ENCODE measurements at places on chromosomes 2 and 18. TPM values are rescaled to one million over a fixed set of nuclear protein-coding genes. Genes with fewer than 3 reads are reported as not detected.

The TMEM17 gene
- 0.90 TPM for total RNA-seq

DNA sequence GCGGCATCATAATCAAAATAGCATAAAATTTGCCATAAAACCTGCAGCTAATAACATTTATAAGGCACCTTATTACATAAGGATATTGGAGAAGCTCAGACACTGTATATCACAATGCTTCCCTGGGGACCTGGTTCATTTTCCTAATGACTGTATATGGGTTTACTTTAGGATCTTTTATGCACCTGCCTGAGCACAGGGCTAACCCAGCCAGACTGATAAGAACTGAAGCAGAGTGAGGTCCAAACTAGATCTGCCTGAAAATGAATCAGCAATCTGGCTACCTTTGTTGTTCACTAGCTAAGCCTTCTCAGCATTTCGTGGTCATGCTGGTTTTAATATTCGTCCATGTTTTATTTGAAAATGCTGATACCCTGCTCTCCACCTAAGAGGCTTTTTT lies 1922.3 kb upstream of the CELF4 start:
- H3K27me3 ChIP-seq, result no peaks in the 10 kb centered on the region
- DNase-seq, result no peak
- no peaks in the 10 kb centered on the region for H3K4me1 ChIP-seq
- no peak overlapping the region for H3K4me3 ChIP-seq
- H3K36me3 ChIP-seq, result no peaks in the 10 kb centered on the region

GRCh38 chr2:215828528-215829184 lies 184.7 kb downstream of the MREG start:
- H3K4me1 ChIP-seq, result no peaks in the 10 kb centered on the region
- peak; percentile 69 for DNase-seq
- no peaks in the 10 kb centered on the region for H3K36me3 ChIP-seq
- no peak overlapping the region for H3K4me3 ChIP-seq

- no peaks in the 10 kb centered on the region for H3K4me1 ChIP-seq
- no peak overlapping the region for H3K27ac ChIP-seq
- DNase-seq, result no peak
- H3K27me3 ChIP-seq, result no peaks in the 10 kb centered on the region
- H3K36me3 ChIP-seq, result no peaks in the 10 kb centered on the region
These were observed 122.8 kb upstream of the L3MBTL4 start for GRCh38 chr18:6537475-6537874.

DNA sequence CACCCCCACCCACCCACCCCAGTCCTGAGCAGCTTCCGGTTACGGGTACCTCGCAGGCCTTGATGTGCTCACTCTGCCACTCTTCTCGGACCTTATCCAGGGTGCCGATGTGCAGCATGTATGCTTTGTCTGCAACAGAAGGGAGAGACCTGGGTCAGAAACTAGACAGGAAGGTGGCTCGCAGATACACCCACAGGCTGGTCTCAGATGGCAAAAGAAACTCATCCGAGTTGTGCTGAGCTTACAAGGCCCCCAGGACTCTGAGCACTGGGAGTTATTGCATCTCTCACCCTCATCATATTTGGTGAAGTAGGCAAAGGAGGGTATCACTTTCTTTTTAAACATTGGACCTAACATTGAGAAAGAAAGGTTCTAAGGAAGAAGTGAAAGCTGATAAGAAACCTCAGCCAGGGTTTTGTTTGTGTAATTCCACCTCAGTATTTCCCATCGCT lies 30.6 kb upstream of the EPG5 start:
- H3K4me3 ChIP-seq, result no peak overlapping the region
- DNase-seq, result no peak
- no peaks in the 10 kb centered on the region for H3K36me3 ChIP-seq
- H3K27ac ChIP-seq, result no peak overlapping the region

All from right atrium auricular region (tissue), 2 donors.